ENCODE measurements at places on chromosomes 11 and 22.

- no peak for DNase-seq
Observed at GRCh38 chr11:108199446-108200321, 22.8 kb downstream of the NPAT start.

DNA sequence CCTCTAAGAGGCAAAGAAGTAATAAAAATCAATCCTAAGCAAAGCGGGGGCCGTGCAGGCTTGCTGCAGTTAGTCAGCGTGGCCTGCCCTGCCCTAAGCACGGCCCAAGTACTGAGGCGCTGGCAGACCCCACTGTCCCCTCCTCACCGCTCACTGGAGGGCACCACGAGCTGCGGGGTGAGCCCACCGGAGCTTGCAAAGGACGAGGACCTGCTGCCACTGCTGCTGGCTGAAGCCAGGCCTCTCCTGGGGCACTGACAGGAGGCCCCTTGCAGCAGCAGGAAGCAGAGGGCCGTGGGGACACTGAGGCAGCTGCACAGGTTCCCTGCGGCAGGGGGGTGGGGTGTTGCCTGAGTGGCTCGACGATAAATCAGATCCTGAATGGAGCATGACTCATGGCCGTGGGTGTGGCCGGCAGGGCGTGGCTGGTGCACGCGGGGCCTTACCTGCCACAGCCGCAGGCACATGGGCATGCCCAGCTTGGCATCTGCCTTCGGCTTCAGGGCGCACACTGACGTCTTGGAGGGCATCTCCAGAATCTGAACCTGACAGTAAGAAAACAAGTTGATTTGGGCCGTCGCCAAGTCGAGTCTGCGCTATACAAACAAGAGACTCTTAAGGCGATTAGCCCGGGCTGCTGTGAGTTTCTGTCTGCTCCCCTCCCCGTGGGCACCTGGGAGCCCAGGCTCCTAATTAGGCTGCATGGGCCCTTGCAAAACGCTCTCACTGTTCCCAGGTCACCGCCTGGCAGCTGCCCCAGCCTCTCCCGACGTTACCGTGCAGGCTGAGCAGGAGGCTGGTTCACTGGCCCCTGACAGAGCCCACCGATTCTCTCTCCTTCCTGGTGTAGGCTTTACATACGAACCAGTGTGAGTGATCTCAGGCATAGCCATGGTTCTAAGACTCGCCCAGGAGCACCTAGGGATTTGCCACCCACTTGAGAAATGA lies 45.9 kb downstream of the TBX1 start:
- peak; percentile 52 for DNase-seq

- DNase-seq, result no peak
Observed at GRCh38 chr11:18371279-18371678, 23.1 kb upstream of the LDHA start.

DNA sequence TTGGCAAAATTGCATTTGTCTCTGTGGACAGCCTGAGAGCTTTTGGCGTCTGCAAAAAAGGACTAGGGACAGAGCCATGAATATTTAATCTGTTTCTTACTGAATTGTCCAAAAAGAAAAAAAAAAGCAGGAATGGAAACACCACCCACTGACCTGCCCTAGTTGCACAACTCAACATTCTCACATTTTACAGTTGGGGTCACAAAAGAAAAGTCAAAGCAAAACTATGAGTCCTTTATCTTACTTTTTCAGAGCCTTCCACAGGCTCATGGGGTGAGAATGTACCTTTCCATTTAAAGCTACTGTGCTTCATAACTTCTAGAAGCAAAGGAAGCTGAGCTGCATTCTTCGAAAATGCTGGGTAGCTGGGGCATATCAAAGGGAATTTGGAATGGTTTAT lies 225.7 kb downstream of the FAM76B start:
- DNase-seq, result no peak

- DNase-seq, result no peak
Observed at GRCh38 chr11:36364551-36365325, 68.7 kb downstream of the PRR5L start.

DNA sequence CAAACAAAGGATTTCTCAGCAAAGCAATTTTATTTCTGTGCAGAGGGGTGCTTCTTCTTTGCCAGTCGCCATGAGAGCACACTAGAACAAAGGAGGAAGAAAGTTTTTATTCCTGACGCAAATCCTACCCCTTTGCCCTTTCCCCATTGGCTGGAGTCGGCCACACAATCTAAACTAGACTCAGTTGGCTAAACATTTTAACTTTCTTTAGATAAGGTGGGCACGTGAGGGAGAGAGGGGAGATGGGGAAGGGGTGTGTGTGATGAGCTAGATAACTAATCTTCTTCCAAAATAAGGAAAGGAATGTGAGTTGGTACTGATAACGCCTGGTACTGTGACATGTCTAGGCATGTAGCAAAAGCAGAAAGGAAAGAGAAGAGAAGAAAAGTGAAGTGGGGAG lies 626 bp downstream of the TRIM22 start:
- no peak for DNase-seq

- no peak for DNase-seq
Observed at GRCh38 chr11:130163346-130164220, 4.0 kb downstream of the ST14 start.

Measured in psoas muscle (tissue), 8 donors.